Stimulated activated CD8-positive, alpha-beta memory T cell treated with anti-CD3 and anti-CD28 coated beads, Interleukin-7, amount 100 ng/mL, for 48 hours (primary cell): ENCODE measurements at places on chromosomes 6 and 20.

GRCh38 chr6:43887340-43887858, 117.4 kb downstream of the VEGFA start:
- DNase-seq: no peak

DNA sequence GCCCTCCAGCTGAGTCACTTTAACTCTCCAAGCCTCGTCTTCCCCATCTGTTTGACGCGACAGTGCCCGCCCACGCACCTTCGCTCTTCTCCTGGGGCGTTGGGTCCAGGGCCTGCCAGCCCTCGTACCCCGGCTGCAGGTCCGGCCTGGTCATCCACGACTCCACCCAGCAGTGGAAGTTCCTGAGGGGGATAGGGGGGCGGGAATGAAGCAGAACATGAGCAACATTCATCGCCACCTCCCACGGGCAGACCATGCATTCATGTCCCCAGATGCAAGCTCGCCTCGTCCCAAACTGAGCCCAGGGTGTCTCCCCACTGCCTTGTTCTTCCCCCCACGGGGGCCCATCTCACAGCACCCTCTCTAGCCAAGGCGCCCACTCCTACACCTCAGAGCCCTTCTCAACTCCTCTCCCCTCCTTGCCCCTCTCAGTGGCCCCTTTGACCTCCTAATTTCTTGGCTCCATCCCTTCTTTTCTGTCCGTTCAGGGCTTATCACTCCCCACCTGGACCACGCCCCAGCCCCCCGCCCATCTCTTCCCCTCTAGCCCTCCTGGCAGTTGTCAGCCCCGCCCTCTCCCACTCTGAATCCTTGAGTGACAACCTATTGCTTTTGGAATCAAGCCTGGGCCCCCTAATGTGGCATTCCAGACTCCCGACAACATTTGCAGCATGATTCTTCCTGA, 23.7 kb downstream of the TGM2 start:
- DNase-seq: no peak

DNA sequence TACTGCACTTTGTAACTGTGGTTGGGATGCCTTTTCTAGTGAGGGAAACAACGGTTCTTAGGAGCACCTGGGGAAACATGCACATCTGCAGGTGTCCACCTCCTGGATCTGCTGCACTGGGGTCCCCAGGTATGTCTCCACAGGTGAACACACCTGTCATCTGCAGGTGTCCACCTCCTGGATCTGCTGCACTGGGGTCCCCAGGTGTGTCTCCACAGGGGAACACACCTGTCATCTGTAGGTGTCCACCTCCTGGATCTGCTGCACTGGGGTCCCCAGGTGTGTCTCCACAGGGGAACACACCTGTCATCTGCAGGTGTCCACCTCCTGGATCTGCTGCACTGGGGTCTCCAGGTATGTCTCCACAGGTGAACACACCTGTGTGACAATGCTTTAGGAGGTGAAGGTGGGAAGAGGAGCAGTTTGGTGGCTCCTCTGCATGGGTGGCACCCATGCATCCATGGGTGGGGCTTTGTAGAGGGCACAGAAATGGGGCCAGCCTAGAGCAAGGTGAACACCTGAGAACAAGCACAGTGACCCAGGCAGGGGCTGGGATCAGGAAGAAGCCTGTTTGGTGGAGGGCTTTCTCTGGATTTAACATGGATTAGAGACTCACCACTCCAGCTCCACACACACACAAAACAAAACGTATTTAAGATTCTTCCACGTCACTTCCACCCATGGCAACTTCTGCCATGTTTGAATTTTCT, 206.0 kb upstream of the CDH4 start:
- no peak for DNase-seq

DNA sequence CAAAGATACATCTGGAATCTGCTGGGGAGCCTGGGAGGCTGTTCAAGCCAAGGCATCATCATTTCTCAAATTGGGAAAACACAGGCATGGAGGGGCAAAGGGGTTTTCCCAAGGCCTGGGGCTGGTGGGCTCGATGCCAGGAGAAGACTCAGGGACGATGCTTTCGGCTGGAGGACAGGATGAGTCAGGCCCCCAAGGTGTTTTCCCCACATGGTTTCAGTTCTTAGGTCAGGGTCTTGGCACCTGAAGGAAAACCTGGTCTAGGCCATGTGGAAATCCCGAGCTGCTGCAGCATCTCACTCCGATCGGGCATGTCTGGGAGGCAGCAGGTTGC, 348.1 kb downstream of the CDC5L start:
- DNase-seq: peak; percentile 14

DNA sequence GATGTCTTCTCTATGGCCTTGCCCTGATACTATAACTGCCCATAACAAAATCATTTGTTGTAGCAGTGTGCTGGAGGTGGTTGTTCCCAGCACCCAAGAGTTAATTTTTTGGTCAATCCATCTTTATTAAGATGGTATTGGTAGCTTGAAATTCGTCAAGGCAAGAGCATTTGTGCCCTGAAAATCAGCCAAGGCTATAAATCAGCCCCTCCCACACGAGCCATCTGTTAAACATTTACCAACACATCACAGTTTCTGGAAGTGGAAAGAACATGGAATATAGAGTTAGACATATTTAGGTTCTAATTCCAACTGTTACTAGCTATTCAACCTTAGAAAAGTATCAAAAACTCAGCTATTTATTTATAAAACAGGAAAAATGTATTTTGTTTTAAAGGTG, 888.4 kb upstream of the GJE1 start:
- no peak for DNase-seq

DNA sequence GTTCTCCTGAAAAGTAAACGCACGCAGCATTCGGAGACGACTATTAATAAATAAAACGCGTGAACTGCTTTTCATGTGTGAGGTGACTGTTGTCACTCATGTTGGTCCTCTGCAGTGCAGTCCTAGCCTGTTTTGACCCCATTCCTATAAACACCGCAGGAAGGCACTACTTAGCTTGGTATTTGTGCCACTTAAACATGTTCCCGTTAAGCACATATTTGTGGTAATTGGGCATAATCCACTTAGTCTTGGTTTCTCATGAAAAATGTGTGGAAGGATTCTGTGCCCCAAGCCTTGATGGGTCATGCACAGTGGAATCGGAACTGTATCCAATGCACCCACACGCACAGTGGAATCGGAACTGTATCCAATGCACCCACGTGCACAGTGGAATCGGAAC, 313.9 kb downstream of the THBS2 start:
- no peak for DNase-seq

DNA sequence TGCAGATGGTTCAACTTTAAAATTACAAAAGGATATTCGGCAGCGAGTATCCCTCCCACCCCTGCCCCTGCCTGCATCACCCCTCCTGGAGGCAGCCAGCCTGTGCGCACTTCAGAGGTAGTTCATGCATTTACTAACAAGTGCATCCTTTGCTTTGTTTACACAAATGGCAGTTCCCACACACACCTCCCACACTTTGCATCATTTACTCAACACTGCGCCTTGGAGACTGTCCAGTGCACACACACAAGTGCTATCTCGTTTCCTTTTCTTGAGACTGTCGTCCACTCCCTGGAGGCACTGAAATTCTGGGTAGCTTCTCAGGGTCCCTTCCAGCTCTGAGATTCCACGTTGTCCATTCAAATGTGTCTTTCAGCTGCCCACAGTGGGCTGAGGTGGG, 53.1 kb upstream of the VSX1 start:
- no peak for DNase-seq

DNA sequence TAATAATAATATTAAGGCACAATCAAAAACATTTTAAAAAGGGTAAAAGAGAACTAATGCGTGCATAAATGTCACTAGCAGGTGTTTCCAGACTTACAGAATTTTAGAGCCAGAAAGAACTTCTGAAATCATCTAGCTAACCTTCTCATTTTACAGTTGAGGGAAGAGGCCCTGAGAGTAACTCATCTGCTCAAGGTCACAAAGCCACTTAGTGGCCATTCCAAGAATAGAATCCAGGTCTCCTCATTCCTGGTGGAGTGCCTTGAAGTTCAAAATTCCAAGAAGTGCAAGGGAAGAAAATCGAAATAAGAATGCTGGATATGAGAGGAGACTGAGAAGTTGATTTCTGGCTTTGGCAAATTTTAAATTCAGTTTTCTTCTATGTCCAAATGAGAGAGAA, 3.2 kb upstream of the KIAA0408 start:
- no peak for DNase-seq

DNA sequence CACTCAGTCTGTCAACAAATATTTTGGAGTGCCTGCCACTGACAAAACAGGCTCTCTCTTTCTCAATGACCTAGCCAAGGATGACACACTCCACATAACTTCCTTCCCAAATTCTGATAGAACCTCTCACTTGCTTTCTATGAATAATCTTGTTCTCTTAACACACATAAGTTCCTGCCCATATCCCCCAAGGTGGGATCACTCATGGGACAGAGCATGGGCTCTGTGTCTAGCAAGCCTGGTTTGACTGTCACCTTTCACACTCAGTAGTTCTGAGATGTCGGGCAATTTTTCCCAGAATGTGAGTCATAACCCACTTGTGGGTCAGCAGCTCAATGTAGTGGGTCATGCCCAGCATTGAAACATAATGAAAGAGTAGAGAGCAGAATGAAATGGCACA, 78.1 kb downstream of the LRFN2 start:
- DNase-seq: no peak

GRCh38 chr6:159212028-159212427, 42.8 kb downstream of the FNDC1 start:
- DNase-seq: no peak

DNA sequence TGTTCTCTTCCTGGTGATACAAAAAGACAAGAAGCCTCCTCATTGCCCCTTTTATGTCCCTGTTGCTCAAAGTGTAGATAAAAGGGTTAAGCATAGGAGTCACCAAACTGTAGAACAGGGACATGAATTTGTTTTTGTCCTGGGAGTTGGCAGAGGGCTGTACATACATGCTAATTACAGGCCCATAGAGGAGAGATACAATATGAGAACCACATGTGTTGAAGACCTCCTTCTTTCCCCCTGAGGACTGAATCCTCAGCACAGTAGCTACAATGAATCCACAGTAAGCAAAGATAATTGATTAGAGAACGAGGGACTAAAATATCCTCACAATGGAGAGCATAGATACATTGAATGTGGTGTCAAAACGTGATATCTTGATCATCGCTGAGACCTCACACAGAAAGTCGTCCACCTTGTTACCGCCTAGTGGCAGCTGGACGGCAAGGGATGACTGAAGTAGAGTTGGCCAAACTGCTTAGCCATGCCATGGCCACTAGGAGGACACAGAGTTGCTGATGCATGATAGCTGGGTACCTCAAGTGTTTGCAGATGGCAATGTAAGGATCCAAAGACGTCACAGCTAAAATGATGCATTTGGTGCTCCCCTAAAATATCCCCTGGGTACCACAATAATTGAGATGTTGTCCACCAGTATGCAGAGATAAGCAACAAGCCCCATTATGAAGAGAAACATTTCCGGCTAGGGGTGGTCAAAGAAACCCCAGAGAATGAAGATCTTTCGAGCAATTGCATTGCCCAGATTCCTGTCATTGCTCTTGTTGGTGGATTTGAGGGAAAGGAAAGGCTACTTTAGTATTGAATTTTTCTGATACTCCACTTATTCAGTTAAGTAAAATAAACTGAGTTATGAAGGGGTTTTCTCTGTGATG, 15.0 kb downstream of the OR2B3 start:
- DNase-seq: peak; percentile 3

DNA sequence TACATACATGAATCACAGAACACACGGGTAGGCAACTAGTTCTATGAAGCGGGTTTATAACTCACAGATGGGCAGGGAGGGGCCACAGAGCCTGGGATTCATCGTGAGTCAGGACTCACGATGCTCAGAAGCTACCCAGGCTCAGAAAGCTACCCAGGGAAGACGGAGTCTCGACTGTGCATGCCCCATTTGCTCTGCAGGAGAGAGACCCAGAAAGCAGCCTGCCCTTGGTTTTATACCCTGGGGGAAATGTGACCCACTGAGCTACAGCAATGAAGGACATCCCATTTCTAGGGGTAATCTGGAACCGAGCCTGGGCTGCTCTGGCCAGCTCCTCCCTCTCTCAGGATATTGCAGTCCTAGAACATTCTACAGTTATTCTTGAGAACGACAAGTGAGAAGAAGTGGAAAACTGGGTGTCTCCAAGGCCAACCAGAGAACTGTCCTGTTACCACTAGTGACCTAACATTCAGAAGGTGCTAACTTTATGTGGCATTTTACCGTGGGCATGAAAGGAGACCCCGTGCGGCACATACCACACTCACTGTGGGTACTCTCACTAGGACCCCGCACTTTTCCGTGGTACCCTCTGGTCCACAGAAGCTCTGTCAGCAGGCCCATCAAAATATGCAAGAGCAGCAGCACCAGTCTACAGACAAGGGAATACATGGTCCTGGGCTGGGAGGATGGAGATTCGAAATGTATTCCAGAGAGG, 201.9 kb upstream of the PMEPA1 start:
- DNase-seq: no peak
